Activated T-helper 1 cell treated with anti-CD3 and anti-CD28 coated beads, Interleukin-12 subunit alpha, Interleukin-12 subunit beta, Interleukin-2, Interleukin-4 antibody, amounts not matched to agents 30 ng/mL and 10 ng/mL and 1 ng/mL, durations not matched to agents 14 hours and 24 hours and 36 hours (primary cell): ENCODE measurements at places on chromosomes 3 and 15. TPM values are rescaled to one million over a fixed set of nuclear protein-coding genes. Genes with fewer than 3 reads are reported as not detected.

CLDN1 gene
- total RNA-seq: 0.22 and 0.34 TPM in 2 replicates

SMAD6 gene
- 0.34 and 0.83 TPM in 2 replicates for total RNA-seq

IQGAP1 gene
- total RNA-seq: 144 and 149 TPM in 2 replicates

SAMMSON gene
- not detected in 2 replicates for total RNA-seq

BAHD1 gene
- 26.5 and 26.9 TPM in 2 replicates for total RNA-seq

MORC1 gene
- not detected in 2 replicates for total RNA-seq

KBTBD8 gene
- total RNA-seq: 18.3 and 26.6 TPM in 2 replicates

CAMK2N2 gene
- 0.15 and 0.52 TPM in 2 replicates for total RNA-seq

DNA sequence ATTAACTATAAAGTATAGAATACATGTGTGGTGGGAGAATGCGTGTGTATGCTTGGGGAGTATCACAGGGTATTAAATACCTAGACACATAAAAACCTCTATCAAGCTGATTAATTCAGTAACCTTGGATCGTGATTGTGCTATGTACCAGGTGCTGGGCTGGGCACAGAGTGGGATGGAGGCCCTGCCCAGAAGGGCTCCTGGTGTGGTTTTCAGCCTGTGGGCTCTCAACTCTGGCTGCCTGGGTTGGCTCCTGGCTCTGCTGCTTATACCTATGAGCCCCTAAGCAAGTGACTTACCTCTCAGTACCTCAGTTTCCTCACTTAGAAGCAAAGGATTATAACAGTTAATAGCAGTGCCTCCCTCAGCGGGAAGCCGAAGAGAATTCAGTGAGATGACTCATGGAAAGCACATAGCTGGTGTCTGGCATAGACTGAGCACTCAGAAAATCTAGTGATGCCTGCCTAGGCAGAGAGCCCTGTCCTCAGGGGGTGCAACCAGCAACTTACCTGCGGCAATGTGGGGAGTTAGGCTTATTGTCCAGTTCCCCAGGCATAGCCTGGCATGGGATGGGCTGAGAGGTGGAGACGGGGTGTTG, 90.6 kb upstream of the MYZAP start:
- no peaks in the 10 kb centered on the region for H3K27me3 ChIP-seq
- H3K36me3 ChIP-seq: no peaks in the 10 kb centered on the region
- no peak overlapping the region for H3K4me3 ChIP-seq
- no peak overlapping the region for H3K27ac ChIP-seq
- no peaks in the 10 kb centered on the region for H3K4me1 ChIP-seq

- DNase-seq: no peak
- H3K36me3 ChIP-seq: no peaks in the 10 kb centered on the region
- no peaks in the 10 kb centered on the region for H3K4me1 ChIP-seq
- no peaks in the 10 kb centered on the region for H3K27me3 ChIP-seq
- no peak overlapping the region for H3K27ac ChIP-seq
- no peak overlapping the region for H3K4me3 ChIP-seq
These were observed 502.2 kb downstream of the PDCD6IP start for GRCh38 chr3:34300621-34301020.

DNA sequence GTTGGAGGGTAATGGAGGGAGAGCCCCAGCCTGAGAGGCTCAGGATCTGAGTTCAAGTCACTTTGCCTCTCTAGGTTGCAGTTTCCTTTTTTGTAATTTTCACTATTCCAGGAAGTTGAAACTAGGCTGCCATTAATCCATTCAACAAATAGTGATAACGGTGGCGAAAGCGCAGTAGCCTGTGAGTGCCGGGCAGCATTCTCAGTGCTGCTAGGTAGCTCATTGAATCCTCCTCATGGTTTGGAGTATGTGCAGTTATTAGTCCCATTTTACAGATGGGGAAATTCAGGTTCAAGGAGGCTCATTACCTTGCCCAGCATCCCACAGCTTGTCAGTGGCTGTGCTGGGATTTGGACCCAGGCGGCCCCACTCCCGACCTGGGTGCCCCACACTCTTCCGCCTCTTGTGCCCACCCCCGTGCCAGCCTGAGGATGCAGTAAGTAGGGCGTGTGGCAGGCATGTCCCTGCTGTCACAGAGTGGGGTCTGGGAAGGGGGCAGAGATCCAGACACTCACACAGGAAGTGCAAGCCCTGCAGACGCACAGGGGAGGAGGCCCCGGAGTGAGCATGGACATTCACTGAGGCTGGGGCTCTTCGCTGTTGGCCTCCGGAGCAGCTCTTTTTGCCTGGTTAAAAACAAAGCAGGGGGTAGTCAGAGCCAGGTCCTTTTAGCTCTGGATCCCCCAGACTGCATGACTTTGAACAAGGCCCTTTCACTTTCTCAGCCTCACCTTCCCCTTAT, 58.8 kb downstream of the SLC6A6 start:
- H3K4me3 ChIP-seq: no peak overlapping the region
- H3K36me3 ChIP-seq: peaks cover 14% of the 10 kb centered on the region
- DNase-seq: no peak
- H3K27me3 ChIP-seq: no peaks in the 10 kb centered on the region
- peak overlapping the region; percentile 37 for H3K27ac ChIP-seq

GRCh38 chr15:96598514-96598913, 268.0 kb downstream of the NR2F2 start:
- H3K4me1 ChIP-seq: no peaks in the 10 kb centered on the region
- H3K4me3 ChIP-seq: no peak overlapping the region
- no peaks in the 10 kb centered on the region for H3K27me3 ChIP-seq
- no peak overlapping the region for H3K27ac ChIP-seq
- no peaks in the 10 kb centered on the region for H3K36me3 ChIP-seq

DNA sequence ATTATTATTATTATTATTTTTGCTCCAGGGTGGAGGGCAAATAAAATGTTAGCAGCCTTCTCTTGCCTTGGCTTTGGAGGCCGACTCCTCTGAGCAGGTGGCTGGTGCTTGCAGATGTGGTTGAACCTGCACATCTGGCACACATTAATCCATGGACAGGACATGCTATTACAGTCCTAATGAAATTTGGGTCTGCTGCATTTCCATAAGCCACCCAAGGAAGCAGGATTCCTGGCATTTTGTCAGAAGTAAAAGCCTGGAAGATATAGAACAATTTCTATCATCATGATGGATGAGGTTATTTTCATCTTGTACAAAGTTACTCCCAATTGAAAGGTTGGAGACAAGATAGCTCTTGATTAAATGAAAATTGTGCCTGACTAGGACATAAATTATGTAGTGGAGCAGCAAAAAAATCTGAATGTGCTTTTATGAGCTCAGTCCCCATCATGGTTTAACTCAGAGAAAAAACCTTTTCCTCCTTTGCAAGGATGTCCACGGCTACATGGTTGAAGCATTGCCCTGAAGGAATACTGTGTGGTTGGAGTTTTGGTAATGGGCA, 130.9 kb upstream of the RGMA start:
- no peak overlapping the region for H3K4me3 ChIP-seq
- H3K27me3 ChIP-seq: peaks cover 16% of the 10 kb centered on the region
- no peak overlapping the region for H3K27ac ChIP-seq
- peaks cover 6% of the 10 kb centered on the region for H3K4me1 ChIP-seq

DNA sequence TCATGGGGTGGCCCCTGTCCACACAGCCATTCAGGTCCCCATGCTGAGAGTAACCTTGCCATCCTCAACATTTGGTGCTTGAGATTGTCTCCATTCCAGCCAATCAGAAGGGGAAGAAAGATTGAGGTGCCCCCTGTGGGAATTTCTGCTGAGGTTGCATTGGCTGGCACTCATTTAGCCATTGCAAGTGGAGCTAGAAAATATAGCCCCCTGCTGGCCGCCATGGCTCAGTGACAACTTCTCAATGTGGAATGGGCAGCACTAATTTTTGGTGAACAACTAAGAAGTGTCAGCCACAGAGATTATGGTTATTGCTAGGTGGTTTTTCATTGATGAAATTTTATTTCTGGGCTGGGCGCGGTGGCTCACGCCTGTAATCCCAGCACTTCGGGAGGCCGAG, 22.0 kb downstream of the COL6A6 start:
- H3K4me3 ChIP-seq: no peak overlapping the region
- no peaks in the 10 kb centered on the region for H3K4me1 ChIP-seq
- no peaks in the 10 kb centered on the region for H3K36me3 ChIP-seq

GRCh38 chr15:90189781-90190467, 11.2 kb upstream of the SEMA4B start:
- H3K4me3 ChIP-seq: no peak overlapping the region
- no peak for DNase-seq
- H3K27ac ChIP-seq: no peak overlapping the region
- H3K4me1 ChIP-seq: peaks cover 50% of the 10 kb centered on the region
- no peaks in the 10 kb centered on the region for H3K27me3 ChIP-seq
- H3K36me3 ChIP-seq: peaks cover 7% of the 10 kb centered on the region

- H3K4me3 ChIP-seq: no peak overlapping the region
- H3K36me3 ChIP-seq: no peaks in the 10 kb centered on the region
- no peak overlapping the region for H3K27ac ChIP-seq
- no peak for DNase-seq
These were observed 4.8 kb downstream of the VWA5B2 start for GRCh38 chr3:184234224-184234623.

DNA sequence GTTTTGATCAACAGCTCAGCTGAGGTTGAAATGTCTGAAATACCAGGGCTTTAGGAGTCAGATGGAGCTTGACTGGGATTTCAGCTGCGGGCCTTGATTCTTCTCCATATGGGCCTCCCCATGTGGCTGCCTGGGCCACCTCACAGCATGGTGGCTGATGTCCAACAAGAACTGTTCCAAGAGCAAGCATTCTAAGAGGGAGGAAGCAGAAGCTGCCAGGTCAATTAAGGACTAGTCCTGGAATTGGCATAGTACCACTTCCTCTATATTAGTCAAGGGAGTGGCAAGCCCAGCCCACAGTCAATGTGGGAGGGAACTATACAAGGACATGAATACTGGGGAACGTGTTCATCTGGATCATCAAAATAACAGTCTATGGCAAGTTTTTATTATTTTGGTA, 181.7 kb upstream of the ANKRD28 start:
- H3K27me3 ChIP-seq: peaks cover 7% of the 10 kb centered on the region
- H3K36me3 ChIP-seq: no peaks in the 10 kb centered on the region
- H3K4me1 ChIP-seq: no peaks in the 10 kb centered on the region
- DNase-seq: no peak
- H3K27ac ChIP-seq: no peak overlapping the region
- no peak overlapping the region for H3K4me3 ChIP-seq

DNA sequence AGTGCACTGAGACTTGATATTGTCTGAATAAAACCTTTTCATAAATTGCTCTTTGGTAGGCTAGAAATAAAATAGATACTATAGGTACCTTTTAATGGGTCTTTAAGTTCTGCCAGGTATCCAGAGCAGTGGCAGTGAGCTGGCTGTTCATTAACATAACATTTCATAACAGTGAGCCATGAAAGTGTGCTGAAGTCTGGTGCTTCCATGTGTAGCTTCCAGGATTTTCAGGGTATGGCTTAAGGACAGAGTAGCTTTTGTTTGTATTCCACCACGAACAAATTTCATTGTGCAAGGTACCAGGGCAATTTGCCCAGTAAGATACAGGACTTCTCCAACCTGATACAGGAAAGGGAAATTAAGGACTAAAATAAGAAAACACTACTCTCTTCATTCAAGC, 124.7 kb upstream of the NANOGP8 start:
- DNase-seq: no peak
- H3K4me1 ChIP-seq: no peaks in the 10 kb centered on the region

GRCh38 chr15:32784581-32784980, 66.8 kb downstream of the GREM1 start:
- H3K27ac ChIP-seq: no peak overlapping the region
- no peak overlapping the region for H3K4me3 ChIP-seq
- H3K36me3 ChIP-seq: no peaks in the 10 kb centered on the region
- DNase-seq: no peak

GRCh38 chr15:68420186-68420684, 11.7 kb downstream of the ITGA11 start:
- H3K36me3 ChIP-seq: no peaks in the 10 kb centered on the region
- peaks cover 4% of the 10 kb centered on the region for H3K27me3 ChIP-seq
- no peaks in the 10 kb centered on the region for H3K4me1 ChIP-seq
- no peak for DNase-seq
- H3K27ac ChIP-seq: no peak overlapping the region

- peaks cover 31% of the 10 kb centered on the region for H3K4me1 ChIP-seq
- H3K27me3 ChIP-seq: no peaks in the 10 kb centered on the region
- no peak overlapping the region for H3K4me3 ChIP-seq
- no peak for DNase-seq
- H3K36me3 ChIP-seq: no peaks in the 10 kb centered on the region
These were observed 10.9 kb upstream of the BCL2A1 start for GRCh38 chr15:79981831-79982455.

DNA sequence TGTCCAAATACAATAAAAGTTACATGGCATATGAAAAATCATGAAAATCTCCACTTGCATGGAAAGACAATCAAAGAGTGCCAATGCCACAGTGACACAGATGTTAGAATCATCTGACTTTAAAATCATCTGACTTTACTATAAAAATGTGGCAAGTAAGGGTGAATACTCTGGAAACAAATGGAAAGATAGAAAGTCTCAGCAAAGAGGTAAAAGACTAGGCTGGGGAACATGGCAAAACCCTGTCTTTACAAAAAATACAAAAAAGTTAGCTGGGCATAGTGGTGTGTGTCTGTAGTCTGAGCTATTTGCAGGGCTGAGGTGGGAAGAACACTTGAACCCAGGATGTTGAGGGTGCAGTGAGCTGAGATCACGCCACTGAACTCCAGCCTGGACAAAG, 29.1 kb downstream of the ALPK3 start:
- H3K36me3 ChIP-seq: no peaks in the 10 kb centered on the region
- no peak overlapping the region for H3K4me3 ChIP-seq
- H3K27me3 ChIP-seq: no peaks in the 10 kb centered on the region
- H3K27ac ChIP-seq: no peak overlapping the region
- DNase-seq: no peak
- H3K4me1 ChIP-seq: no peaks in the 10 kb centered on the region

DNA sequence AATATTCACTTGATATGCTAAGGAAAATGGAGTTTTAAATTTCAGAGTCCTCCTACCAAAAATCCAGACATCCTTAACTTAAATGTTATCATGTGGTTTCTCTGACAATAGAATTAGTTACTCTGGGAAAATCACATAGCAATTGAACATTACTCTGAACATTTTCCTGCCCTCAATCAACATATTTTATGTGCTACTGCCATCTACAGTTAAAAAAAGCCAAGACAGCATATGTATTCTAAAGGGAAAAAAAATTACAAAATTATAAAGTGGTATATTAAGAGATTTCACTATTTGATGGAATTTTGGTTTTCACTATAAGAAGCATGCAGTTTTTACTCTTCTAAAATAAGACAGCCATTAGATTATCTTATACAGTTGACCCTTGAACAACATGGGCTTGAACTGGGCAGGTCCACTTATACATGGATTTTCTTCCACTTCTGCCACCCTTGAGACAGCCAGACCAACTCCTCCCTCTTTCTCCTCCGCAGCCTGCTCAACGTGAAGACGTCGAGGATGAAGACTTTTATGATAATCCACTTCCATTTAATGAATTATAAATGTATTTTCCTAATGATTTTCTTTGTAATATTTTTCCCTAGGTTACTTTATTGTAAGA, 122.3 kb downstream of the ATP1B3 start:
- H3K36me3 ChIP-seq: no peaks in the 10 kb centered on the region
- H3K27ac ChIP-seq: no peak overlapping the region
- H3K4me3 ChIP-seq: no peak overlapping the region
- H3K27me3 ChIP-seq: no peaks in the 10 kb centered on the region
